Hematopoietic multipotent progenitor cell treated with erythropoietin and hydrocortisone succinate and interleukin-3 and kit ligand, for 17 days (in vitro differentiated cells): ENCODE measurements at places on chromosomes 13 and 19.

DNA sequence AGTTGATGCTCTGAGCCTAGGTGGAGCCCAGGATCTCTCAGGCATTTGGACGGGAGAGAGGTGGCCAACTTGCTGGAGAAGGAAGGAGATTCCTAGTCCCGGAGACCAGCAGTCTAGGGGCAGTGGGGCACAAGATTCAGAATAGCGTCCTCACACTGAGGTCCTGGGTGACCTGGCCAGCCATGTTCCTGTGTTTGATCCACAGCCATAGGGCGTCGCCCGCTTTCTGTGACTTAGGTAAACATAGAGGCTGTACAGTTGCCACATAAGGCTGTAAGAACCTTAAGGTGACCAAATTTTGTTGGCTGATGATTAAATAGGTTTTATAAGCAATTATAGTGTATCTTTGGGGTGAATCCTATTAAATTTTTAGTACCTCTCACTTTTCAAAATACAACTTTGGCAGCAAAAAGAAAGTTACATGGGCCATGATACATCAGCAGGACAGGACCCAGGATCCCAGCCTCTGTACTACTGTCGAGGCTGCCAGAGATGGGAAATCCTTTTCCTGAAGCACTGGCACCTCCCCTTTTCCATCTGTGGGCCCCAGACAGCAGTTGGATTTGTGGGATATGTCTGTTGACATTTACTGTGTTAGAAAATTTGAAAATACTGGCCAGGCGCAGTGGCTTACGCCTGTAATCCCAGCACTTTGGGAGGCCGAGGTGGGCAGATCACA lies 37.5 kb downstream of the TSSK6 start:
- peak; percentile 75 for DNase-seq

- DNase-seq, result no peak
Measured at GRCh38 chr13:110183910-110184309, 123.0 kb downstream of the COL4A1 start.

DNA sequence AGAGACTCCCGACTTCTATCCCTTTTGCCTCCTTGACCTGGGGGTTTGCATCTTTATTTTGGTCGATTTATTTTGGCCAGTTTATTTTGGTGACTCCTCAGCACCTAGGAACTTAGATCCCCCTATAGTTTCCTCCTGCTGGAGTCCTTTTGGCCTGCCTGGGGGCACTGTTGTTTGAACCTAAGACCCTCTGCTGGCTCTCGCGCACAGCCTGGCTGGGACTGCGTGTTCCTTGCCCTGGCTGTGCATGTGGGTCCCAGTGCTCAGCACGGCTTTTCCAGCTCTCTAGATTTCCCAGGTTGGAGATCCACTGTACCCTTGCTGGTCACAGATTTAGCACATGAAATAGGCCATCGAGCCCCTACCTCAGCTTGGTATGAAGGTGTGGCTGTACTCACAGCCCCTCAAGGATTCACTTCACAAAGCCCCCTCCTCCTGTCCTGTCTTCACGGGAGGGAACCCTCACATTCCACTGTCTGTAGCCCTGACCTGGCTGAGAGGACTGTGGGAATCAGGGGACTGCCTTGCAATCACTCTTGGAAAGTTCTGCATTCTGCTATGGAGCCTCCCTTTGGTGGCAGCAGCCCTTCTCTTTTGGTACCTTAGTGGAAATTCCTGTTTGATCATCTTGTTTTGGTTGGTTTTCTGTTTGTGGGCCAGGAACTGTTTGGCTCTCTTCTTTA lies 8.3 kb downstream of the UBAC2 start:
- no peak for DNase-seq

DNA sequence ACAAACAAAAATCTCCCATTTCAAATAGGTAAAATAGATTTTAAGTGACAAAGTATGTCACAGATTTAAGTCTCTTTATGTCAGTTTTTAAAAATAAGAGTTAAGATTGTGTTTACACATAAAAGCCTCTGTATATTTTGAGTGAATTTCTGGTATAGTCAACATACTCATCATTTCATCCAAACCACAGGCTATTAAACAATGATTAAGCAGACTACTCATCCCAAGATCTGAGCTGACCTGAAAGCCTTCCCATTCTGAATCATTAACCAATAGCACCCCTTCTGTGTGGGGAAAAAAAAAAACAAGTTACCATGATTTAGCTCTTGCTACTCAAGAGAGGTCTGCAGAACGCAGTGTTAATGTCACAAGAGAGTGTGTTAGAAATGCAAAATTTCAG lies 284.4 kb upstream of the NBEA start:
- DNase-seq, result no peak

DNA sequence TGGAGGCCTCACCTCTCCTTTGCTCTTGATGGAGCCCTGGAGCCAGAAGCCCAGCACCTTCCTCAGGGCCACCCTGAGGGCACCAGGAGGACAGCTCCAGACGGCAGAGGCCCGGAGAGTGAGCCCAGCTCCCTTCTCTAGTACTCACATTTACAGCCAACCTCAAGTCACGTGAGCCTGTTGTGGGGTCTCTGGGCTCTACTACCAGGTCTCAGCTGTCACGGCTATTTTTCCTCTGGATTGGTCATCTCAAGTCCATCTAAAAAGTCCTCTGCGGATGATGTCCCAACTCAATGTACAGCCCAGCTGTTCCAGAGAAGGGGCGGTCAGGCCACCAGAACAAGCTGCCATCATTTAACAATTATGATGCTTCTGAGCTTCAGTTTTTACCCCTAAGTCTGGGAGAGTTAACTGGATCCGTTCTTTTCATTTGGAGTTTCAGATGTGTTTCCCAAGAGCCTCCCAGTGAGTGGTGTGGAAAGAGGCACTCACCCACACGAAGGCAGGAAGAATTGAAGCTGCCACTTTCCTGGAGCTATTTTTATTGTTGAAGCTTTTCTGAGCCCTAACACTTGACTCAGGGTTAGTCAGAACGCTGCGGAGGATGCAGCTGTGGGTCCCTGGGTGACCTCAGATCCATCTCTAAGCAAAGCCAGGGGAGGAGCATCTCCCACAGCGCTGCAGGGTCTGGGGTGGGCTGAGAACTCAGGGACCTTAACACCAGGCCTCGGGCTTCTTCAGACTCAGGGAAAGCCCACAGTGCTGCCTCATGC lies 143.5 kb upstream of the UBL3 start:
- no peak for DNase-seq

- peak; percentile 95 for DNase-seq
Measured at GRCh38 chr19:4375164-4376027, 25.0 kb downstream of the SH3GL1 start.
